NAMALWA (cell line): ENCODE measurements at places on chromosomes 16 and 17.

DNA sequence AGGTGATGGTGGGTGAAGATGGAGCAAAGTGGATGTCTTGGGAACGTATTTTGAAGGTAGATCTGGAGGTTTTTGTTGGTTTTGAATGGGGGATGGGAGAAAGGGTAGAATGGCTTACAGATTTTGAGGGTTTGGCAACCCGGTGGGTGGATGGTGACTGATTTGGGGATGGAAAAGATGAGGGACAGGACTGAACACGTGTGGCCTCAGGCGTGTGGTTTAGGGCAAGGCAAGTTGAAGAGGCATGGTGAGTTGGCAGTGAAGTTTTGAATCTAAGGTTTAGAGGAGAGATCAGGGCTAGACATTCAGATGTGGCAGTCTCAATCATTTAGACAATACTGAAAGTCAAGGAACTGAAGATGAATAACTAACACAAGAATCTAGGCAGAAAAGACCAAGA lies 5.0 kb upstream of the DCTPP1 start:
- no peak for DNase-seq

DNA sequence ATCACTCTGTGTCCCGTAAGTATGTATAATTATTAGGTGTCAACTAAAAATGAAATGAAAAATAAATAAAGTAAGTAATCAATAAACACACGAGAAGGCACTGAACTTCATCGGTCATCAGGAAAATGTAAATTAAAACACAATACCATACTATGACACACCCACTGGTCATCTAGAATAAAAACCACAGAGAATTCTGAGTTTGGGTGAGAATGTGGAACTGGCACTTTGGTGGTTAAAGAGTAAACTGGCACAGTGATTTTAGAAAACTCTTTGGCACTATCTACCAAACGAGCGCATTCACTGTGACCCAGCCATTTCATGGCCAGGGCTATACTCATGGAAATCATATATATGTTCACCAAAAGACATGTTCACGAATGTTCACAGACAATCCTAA lies 98.2 kb downstream of the HS3ST3A1 start:
- no peak for DNase-seq

DNA sequence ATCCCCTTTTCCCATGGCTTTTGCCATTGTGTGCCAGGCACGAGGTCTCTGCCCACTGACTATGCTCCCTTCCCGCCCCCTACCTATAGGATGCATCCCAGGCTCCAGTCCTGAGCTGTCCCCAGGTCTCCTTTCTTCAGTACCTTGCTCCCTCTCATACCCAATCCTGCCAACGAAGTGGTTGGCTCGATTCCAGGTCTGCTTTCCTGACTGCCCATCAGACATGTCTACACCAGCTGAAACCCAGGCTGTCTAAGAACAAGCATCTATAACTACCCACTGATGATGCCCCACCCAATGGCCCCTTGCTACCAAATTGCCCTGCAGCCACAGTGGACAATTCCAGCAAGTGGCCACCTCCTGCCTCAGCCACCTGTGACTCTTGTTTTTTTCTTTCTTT lies 479.1 kb downstream of the SOX9 start:
- no peak for DNase-seq

DNA sequence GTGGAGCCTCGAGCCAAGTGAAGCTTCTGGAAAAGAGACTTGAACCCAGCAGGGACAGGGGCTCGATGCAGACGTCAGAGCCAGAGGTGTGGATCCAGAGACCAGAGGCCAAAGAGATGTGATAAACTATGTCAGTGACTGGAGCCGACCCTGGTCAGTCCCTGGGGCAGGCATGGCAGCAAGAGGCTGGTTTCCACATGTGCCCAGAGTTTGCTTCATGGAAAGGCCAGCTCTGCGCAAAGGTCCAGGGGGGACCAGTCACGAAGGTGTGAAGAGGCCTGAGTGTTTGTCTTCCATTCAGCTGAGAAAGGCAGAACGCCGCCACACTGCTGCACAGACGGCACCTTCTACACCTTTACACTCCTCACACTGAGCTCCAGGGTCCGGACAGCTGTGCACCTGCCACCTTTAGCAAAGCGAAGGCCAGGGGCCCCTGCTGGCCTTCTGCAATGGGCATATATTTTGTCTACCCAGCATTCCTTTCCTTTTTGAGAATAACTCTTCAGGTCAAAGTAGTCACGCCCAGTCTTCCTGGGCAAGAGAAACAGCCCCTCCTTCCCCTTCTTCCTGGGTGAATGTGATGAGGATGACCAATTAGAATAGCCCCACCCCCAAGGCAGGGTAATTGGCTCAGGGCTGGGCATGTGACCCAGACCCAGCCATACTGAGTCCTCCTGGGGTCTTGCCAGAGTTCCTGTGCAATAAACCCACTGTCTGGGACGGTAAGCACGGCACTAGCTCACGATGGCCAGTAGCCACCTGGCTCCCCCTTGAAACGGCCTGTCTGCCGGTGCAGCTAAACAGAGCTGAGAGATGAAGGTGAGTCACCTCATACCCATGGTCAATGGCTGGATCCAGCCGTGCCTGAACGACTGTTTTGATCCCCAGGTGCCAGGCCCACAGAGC lies 2.3 kb upstream of the RPH3AL start:
- peak; percentile 2 for DNase-seq

- DNase-seq = no peak
These were observed 933.6 kb upstream of the CDH8 start for GRCh38 chr16:62969711-62970318.

- DNase-seq = no peak
These were observed 76.8 kb downstream of the SEC14L1 start for GRCh38 chr17:77217566-77217965.

DNA sequence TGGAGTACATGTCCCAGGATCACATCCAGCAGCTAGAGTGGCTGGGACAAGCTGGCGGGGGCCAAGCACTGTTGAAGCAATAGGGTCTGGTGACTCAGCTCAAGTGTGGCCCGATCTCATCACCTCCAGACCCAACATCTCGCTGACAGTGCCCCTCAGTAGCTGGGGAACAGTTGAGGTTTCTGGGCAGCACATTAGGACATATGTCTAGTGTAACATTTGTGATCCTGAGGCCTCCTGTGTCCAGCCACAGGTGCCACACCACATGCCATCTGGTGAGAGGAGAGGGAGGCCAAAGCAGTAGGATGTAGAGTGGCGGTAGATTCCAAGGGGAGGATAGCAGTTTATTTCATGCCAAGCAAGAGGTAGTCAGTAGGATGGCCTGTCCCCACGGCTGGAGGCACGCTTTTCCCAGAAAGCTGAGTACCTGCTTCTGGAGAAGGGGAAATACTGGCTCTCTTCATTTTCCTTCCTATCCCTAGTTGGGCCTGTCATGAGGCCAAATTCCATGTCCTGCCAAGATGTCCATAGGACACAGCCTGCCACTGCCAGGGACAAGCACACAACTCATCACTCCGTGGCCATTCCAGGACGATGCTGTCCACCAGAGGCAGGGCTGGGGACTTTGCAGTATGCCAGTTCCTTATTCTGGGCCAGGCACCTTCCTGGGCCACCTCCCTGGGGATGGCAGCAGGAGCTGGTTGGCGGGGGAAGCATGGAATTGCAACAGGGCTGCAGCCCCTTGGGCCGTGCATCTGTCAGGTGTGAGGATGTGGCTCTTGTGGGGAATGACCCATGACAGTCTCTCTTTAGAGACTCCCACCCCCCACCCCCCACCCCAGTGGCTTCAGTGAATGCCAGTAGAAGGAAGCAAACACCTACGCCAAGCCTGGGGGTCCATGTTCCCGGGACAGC lies 24.0 kb downstream of the GGA3 start:
- DNase-seq = no peak

- DNase-seq = no peak
These were observed 44.6 kb downstream of the RAI1 start for GRCh38 chr17:17725752-17726457.
